Activated CD4-positive, alpha-beta T cell treated with anti-CD3 and anti-CD28 coated beads for 4 hours (primary cell): ENCODE measurements at places on chromosomes 12 and 14.

- DNase-seq: no peak
These were observed 1.4 kb downstream of the TMTC1 start for GRCh38 chr12:29782285-29782870.

GRCh38 chr12:82149045-82149444 lies 209.1 kb downstream of the CCDC59 start:
- DNase-seq: no peak

DNA sequence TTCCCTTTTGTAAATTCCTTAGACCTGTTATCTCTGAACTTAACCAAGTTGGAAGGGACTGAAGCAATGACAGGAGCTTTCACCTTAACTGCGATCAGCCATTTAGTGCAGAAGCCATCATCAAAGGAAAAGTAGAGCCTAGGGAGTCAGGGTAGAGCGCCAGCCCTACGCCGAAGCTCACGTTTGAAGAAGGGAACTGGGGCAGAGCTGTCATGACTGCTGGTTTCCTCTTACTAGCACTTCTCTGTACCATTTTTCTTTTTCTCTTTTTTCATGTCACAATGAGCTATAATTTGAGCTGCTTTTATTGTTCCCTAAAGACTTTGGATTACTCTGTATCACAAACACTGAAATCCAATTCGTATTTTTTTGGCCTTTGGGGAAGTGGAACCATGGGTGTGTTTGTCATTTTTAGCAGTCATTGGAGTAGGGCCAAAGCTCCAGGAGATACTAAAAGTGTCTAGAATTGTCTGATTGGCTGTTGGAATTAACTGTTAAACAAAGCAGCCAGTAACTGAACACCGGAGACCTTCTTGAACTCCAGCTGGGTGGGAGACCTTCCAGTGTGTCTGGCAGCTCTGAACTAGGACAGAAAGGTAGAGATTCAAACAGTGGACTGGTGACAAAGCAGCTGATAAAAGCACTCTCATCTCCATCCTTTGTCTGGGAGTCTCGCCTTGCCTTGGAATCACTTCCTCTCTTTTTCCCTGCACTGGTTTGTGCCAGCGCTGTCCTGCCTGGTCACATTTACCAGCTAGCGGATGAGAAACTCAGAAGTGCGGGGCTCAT lies 9.1 kb downstream of the MTRFR start:
- DNase-seq: no peak

- DNase-seq: no peak
These were observed 96.7 kb downstream of the SLC25A47 start for GRCh38 chr14:100419856-100420255.

- DNase-seq: no peak
These were observed 65.1 kb upstream of the DUSP6 start for GRCh38 chr12:89417246-89417977.

DNA sequence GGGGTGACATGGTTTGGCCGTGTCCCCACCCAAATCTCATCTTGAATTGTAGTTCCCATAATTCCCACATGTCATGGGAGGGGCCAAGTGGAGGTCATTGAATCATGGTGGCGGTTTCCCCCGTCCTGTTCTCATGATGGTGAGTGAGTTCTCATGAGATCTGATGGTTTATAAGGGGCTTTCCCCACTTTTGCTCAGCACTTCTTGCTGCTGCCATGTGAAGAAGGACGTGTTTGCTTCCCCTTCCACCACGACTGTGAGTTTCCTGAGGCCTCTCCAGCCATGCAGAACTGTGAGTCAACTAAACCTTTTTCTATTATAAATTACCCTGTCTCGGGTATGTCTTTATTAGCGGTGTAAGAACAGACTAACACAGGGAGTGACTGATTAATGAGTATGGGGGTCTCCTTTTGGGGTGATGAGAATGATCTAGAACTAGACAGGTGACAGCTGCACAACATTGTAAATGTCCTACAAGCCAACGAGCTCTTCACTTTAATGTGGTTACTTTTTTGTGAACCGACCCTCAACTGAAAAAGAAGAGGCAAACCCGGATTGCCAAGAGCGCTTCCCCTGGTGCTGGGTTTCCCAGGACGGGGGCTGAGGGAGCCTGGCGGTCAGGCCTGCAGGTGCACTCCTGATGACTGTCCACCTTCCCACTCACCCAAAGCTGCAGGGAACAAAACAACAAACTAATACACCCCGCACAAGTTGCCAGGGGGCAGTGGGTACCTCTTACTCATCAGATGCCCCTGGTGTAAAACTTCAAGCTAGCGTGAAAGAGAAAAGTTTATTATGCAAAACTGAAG lies 90.1 kb downstream of the NCOR2 start:
- no peak for DNase-seq

DNA sequence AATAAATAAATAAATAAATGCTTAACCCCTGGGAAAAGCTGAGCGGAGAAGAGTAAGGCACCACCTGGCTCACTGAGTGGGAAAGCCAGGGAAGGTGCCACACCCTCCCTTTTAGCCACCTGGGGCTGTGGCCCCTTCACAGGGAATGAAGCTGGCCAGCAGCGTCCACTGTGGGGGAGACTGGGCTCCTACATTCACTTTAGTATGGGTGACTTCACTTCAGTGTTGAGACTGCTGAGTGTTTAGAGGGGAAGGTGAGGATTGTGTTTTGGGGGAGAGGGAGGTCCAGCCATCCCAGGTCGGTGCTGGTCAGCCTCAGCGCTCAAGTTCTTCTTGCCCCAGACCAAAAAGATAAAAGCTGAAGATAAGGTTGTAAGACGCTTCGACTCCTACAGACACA lies 1.6 kb downstream of the NAB2 start:
- DNase-seq: no peak
